ENCODE measurements at places on chromosomes 7 and 10. TPM values are rescaled to one million over a fixed set of nuclear protein-coding genes. Genes with fewer than 3 reads are reported as not detected.

ACTL6B gene
- not detected for total RNA-seq

- H3K36me3 ChIP-seq, result no peaks in the 10 kb centered on the region
- H3K4me3 ChIP-seq, result no peak overlapping the region
- H3K27me3 ChIP-seq, result no peaks in the 10 kb centered on the region
- H3K4me1 ChIP-seq, result peaks cover 7% of the 10 kb centered on the region
- H3K27ac ChIP-seq, result no peak overlapping the region
- DNase-seq, result no peak
Observed at GRCh38 chr7:91352091-91352490, 87.9 kb downstream of the FZD1 start.

CPED1 gene
- 32.3 TPM for total RNA-seq

DNA sequence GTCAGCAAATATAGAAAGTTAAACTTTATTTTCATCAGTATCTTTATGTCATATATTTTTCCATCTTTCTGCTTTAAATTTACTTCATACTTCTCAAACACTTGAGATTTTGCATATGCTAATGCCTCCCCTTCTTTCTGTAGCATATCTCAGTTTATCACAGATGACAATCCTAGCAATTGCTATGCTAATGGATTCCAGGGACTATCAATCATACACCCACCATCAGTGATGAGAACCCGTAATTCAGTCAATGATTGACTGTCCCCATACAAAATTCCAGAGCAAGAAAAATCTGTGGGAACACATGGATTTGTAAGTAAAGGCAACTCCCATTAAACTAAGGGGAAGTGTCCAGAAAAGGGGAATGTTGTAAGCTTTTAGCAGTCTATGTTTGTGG is 432.4 kb upstream of the SEMA3D start:
- H3K27ac ChIP-seq, result no peak overlapping the region
- H3K36me3 ChIP-seq, result no peaks in the 10 kb centered on the region
- no peak overlapping the region for H3K4me3 ChIP-seq
- DNase-seq, result no peak
- H3K27me3 ChIP-seq, result no peaks in the 10 kb centered on the region

DNA sequence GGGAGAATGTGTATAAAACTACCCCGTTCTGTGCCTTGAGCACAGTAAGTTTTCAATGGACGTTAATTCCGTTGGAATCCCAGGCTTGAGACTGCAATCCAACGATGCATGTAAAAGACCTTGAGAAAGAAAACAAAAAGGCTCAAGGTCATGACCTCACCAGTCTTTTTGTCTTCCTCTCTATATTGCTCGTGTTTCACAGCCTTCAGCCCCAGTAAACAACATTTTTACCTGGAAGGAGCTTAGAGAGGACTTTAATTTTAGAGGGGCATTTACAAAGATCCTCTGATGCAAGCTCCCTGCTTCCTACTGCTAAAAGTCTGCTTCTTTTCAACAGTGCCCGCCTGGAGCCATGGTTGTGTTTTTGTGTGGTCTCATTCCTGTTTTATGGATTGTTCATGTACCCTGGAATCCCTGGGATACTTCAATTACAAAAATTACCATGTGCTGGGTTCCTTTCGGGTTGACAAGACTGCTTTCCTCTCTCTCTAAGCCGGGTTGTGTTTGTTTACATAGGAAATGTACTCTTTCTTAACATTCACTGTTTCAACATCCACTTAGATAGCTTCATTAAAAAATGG is 320.1 kb upstream of the NFE2L3 start:
- DNase-seq, result peak; percentile 63
- H3K4me1 ChIP-seq, result peaks cover 39% of the 10 kb centered on the region
- H3K27ac ChIP-seq, result no peak overlapping the region
- no peak overlapping the region for H3K4me3 ChIP-seq
- H3K27me3 ChIP-seq, result no peaks in the 10 kb centered on the region

LRWD1 gene
- total RNA-seq, result 23.5 TPM

AKR1C4 gene
- not detected for total RNA-seq

CTNNA3 gene
- 39.8 TPM for total RNA-seq

- H3K27ac ChIP-seq, result no peak overlapping the region
- H3K4me1 ChIP-seq, result no peaks in the 10 kb centered on the region
- H3K27me3 ChIP-seq, result no peaks in the 10 kb centered on the region
- H3K4me3 ChIP-seq, result no peak overlapping the region
- no peak for DNase-seq
Observed at GRCh38 chr10:23386052-23386451, 41.5 kb upstream of the C10orf67 start.

- H3K27me3 ChIP-seq, result no peaks in the 10 kb centered on the region
- no peak overlapping the region for H3K4me3 ChIP-seq
- no peak overlapping the region for H3K27ac ChIP-seq
- peaks cover 7% of the 10 kb centered on the region for H3K4me1 ChIP-seq
- peaks cover 2% of the 10 kb centered on the region for H3K36me3 ChIP-seq
- DNase-seq, result no peak
Observed at GRCh38 chr10:48944171-48944570, 4.5 kb upstream of the LRRC18 start.

DNA sequence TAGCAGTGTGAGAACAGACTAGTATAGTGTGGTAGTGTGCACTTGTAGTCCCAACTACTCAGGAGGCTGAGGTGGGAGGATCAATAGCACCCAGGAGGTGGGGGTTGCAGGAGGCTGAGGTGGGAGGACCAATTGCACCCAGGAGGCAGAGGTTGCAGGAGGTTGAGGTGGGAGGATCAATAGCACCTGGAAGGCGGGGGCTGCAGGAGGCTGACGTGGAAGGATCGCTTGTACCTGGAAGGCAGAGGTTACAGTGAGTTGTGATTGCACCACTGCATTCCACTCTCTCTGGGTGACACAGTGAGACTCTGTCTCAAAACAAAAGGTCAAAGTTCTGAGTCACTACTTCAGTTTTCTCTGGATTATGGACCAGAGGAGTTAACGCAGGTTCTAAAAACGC is 22.6 kb upstream of the DIP2C start:
- no peak for DNase-seq
- H3K4me3 ChIP-seq, result no peak overlapping the region
- H3K4me1 ChIP-seq, result no peaks in the 10 kb centered on the region
- H3K27ac ChIP-seq, result no peak overlapping the region

DNA sequence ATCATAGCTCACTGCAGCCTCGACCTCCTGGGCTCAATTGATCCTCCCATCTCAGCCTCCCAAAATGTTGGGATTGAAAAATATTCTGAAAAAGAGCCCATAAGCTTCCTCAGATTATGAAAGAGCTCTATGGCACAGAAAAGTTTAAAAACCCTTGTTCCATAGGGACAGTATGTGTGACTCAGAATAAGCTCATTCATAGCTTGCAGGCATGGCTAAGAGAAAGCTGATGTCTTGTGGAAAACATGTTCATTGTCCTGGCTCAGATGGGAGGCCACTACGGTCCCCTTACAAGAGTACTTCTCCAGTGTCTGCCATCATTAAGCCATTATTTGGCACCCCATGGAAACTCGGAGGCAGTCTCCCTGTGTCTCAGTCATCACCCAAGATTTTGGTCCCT is 64.0 kb downstream of the CCDC3 start:
- no peaks in the 10 kb centered on the region for H3K4me1 ChIP-seq
- no peak for DNase-seq
- H3K4me3 ChIP-seq, result no peak overlapping the region
- no peaks in the 10 kb centered on the region for H3K36me3 ChIP-seq
- peaks cover 3% of the 10 kb centered on the region for H3K27me3 ChIP-seq

GRCh38 chr10:91380873-91381256 is 29.3 kb upstream of the HECTD2 start:
- H3K27ac ChIP-seq, result no peak overlapping the region
- DNase-seq, result no peak
- no peak overlapping the region for H3K4me3 ChIP-seq
- H3K4me1 ChIP-seq, result no peaks in the 10 kb centered on the region
- no peaks in the 10 kb centered on the region for H3K36me3 ChIP-seq
- no peaks in the 10 kb centered on the region for H3K27me3 ChIP-seq

- peaks cover 9% of the 10 kb centered on the region for H3K36me3 ChIP-seq
- DNase-seq, result no peak
- H3K27ac ChIP-seq, result peak overlapping the region; percentile 6
- no peak overlapping the region for H3K4me3 ChIP-seq
Observed at GRCh38 chr7:116548506-116548905, 23.7 kb downstream of the CAV1 start.

GRCh38 chr10:2964632-2965296 is 102.6 kb upstream of the PFKP start:
- no peak overlapping the region for H3K27ac ChIP-seq
- no peaks in the 10 kb centered on the region for H3K36me3 ChIP-seq
- H3K4me1 ChIP-seq, result no peaks in the 10 kb centered on the region

C7orf33 gene
- total RNA-seq, result not detected

DNA sequence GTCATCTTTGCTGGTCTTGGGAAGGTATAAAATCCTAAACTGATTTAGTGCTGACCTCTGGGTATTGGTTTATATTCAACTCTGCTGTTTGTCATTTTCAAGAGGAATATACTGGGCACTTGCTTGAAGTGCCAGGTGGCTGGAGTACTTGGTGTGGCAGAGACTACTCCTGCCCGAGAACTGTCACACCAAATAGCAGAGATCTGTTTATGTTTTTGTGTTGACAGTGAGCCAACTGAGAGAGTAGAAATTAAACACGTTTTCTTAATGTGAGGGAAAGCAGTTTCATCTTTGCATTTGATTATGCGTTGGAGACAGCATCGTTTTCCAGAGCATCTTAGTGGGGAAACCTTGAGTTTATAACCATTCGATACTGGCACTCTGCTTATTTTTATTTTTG is 174.4 kb downstream of the CDCA7L start:
- no peaks in the 10 kb centered on the region for H3K36me3 ChIP-seq
- H3K27ac ChIP-seq, result no peak overlapping the region
- no peaks in the 10 kb centered on the region for H3K27me3 ChIP-seq
- DNase-seq, result no peak
- peaks cover 5% of the 10 kb centered on the region for H3K4me1 ChIP-seq

- no peaks in the 10 kb centered on the region for H3K27me3 ChIP-seq
- no peaks in the 10 kb centered on the region for H3K36me3 ChIP-seq
- no peak overlapping the region for H3K4me3 ChIP-seq
Observed at GRCh38 chr10:79178614-79179163, 109.9 kb downstream of the ZMIZ1 start.

VWA2 gene
- total RNA-seq, result 13.7 TPM

DNA sequence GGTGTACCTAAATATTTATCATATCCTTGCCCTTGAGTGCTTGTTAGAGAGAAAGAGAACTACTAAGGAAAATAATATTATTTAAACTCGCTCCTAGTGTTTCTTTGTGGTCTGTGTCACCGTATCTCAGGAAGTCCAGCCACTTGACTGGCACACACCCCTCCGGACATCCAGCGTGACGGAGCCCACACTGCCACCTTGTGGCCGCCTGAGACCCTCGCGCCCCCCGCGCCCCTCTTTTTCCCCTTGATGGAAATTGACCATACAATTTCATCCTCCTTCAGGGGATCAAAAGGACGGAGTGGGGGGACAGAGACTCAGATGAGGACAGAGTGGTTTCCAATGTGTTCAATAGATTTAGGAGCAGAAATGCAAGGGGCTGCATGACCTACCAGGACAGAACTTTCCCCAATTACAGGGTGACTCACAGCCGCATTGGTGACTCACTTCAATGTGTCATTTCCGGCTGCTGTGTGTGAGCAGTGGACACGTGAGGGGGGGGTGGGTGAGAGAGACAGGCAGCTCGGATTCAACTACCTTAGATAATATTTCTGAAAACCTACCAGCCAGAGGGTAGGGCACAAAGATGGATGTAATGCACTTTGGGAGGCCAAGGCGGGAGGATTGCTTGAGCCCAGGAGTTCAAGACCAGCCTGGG is 11.4 kb downstream of the SERPINE1 start:
- H3K36me3 ChIP-seq, result peaks cover 15% of the 10 kb centered on the region
- peak overlapping the region; percentile 81 for H3K27ac ChIP-seq
- no peak overlapping the region for H3K4me3 ChIP-seq
- DNase-seq, result peak; percentile 61
- H3K4me1 ChIP-seq, result peaks cover 3% of the 10 kb centered on the region

DNA sequence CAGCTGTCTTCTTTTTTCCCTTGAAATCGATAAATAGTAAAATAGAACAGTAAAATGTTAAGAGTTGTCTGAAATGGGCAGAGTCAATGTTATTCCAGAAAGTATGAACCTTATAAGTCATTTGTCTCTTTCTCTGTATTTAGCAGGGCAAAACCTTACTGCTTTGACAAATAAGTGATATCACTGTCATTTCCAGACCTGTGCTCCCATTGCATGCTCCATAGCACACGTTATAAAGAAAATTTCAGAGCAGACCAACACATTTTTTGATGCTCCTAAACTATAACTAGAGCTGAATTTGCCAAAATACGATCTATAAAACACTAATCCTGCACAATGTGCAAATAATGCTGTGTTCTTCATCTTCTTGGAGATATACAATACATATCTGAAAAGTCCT is 1.1 kb downstream of the A1CF start:
- no peaks in the 10 kb centered on the region for H3K4me1 ChIP-seq
- no peak overlapping the region for H3K4me3 ChIP-seq
- H3K27ac ChIP-seq, result no peak overlapping the region
- H3K36me3 ChIP-seq, result no peaks in the 10 kb centered on the region
- no peak for DNase-seq

DNA sequence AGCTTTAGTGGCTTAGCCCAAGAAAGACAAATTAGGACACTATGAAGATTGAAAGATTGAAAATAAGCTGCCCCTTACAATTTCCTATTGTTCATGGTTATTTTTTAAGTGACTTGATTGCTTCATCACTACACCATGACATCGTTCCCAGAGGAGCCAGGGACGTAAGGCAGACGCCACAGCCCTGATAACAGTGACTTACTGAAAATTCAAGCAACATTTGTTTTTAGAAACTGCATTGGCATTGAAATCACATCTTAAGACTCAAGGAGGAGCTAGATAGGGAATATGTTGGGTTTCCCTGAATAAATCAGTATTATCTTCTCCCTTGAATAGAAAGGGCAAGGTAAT is 38.7 kb upstream of the ANK3 start:
- no peak overlapping the region for H3K27ac ChIP-seq
- H3K36me3 ChIP-seq, result no peaks in the 10 kb centered on the region
- H3K27me3 ChIP-seq, result no peaks in the 10 kb centered on the region
- no peak overlapping the region for H3K4me3 ChIP-seq
- no peak for DNase-seq
- no peaks in the 10 kb centered on the region for H3K4me1 ChIP-seq

DNA sequence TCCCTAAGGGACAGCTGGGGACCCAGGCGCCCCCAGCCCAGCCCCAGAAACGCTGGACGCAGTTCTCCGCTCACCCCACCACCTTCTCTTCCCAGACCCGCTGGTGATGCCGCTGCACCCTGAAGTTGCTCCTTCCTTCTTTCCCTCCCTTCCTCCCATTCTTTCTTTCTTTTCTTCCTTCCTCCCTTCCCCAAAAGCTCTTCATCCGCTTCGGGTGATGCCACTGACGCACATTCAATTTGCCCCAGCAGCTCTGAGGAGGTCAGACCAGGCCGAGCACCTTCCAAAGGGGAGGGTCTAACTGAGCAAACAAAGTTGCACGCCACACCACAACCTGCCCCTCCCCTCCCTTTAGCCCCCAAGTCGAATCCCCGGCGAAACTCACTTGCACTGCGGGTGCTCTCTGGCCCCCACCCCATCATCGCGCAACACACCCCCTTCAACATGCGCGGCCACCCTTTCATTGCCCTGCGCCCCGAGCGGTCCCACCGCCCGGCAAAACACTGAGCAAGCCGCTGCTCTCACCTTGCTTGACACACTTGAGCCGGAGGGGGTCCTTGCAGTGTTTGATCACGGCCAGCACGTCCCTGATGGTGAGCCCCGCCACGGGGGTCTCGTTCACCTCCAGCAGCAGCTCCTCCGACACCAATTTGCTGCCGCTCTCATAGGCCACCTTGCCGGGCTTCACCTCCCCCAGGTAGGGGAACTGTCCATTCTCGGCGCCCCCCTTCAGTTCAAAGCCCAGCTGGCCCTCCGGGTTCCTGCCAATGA is 787 bp downstream of the MAGI2 start:
- H3K27ac ChIP-seq, result peak overlapping the region; percentile 95
- H3K27me3 ChIP-seq, result no peaks in the 10 kb centered on the region
- peak; percentile 36 for DNase-seq
- H3K4me3 ChIP-seq, result peak overlapping the region; percentile 66
- H3K36me3 ChIP-seq, result peaks cover 4% of the 10 kb centered on the region

GPC2 gene
- total RNA-seq, result 1.4 TPM

Measured in lung (tissue), 17 donors.